ENCODE measurements at places on chromosomes 16 and 17.

DNA sequence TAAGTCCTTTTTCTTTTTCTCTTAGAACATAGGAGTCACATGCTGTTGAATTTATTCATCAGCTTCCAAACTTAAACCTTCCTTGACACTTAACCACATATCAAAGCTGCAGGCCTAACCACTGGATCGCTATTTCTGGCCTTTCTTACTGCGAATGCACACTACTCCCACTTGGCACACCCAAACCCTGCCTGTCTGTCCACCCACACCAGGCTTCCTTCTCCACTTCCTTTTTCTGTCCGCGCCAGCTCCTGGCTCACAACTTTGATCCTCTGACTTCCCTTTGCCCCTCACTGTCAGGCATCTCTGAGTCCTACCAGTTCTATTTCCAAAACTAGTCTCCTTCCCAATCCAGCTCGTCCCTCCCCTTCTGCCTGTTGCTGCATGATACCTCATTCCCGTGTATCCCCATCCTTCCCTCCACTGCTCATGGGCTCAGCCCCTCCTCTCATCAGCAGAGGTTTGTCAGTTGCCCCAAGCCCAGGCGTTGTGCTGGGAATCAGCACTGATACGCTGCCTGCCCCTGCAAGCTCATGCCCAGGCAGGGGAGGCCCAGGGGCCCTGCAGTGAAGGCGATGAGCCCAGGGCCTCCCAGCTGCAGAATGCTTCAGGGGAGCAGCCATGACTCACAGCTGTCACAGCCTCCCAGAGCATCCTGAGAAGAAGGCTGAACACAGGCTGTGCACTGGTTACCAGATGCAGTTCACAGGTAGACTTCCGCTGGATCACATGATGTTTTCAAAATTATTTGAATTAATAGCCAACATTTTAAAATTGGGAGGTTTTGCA, 179.8 kb downstream of the KATNIP start:
- no peak for DNase-seq

DNA sequence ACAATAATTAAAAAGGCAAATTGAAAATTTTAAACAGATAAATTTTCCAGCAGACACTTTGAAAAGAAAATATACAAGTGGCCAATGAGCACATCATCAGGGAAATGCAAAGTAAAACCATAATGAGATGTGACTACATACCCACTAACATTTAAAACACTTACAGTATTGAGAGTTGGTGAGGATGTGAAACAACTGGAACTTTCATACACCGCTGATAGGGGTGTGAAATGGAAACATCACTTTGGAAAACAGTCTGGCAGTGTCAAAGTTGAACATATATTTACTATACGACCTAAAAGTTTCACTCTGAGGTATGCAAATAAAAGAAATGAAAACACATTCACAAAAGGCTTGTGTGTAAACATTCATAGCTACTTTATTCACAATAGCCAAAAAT, 94.0 kb upstream of the GNAO1 start:
- no peak for DNase-seq

DNA sequence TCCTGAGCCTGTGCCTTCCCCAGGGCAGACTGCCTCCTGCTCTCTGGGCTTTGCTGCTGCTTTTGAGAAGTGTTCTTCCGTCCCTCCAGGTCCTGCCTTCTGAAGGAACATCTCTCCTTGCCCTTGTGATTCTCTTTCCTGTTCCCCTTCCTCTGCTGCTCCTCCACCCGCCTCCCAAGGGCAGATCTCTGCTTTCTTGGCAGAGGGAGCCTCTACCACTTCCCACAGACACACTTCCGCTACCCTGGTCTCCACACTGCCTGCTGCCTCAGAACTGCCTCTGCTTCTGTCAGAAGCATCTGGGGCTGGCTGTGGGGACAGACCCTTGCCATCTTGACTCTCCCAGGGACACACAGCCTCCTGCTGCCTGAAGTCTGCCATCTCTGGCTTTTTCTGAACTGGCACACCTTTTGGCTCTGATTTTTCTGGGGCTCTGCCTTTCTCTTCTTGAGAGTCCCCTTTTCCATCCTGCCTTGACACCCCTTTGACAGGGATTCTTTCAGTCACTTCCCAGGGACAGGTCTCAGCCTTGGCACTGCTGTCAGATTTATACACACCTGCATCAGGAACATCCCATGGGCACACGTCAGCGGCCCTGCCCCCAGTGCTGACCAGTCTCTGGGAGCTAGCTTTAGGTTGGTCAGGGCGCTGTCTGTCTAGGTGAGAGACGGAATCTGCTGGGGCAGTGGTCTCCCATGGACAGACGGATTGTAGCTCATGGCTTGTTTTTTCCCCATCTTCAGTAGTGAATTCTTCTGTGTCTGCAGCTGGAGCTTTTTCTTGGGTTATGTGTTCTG, 16.6 kb downstream of the GPR179 start:
- no peak for DNase-seq

GRCh38 chr17:163514-164098, 17.8 kb downstream of the DOC2B start:
- DNase-seq, result no peak

- no peak for DNase-seq
Observed at GRCh38 chr17:76178124-76178523, 37.1 kb upstream of the FOXJ1 start.

DNA sequence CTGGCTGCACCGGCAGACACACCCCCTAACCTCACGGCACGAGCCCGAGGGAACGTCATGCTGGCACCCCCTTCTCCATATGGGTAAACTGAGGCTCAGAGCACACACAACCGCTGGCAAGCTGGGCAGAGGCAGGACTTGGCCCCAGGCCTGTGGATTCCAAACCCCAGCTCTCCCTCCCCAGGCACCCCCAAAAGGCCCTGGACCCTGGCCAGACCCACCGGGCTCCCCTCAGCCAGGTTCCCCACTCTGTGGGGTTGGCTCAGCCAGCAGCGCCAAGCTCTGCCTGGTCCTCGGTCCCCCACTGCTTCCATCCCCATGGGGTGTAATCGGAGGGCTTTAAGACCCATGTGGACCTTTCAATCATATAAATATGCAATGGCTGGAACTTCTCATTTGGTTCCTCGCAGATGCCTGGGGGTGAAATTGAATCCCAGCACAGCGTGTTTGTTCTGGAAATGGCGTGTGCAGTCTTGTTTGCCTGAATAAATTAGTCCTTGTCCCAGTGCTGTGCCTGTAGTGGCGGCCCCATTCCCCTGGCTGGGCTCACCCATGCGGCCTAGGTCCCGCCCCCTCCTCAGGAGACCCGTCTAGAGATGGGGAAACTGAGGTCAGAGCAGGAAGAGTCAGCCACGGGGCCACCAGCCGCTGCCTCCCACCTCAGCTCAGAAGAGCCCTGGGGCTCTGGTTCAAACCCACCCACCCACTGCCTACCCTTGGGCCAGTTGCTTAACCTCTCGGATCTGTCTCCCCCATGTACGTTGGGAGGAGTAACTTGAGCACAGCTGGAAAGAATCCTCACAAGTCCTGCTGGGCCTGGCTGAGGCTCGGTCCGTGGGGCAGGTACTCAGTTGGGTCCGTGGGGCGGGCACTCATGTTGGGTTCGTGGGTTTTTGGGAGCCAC, 57.3 kb downstream of the ZFPM1 start:
- DNase-seq, result no peak

DNA sequence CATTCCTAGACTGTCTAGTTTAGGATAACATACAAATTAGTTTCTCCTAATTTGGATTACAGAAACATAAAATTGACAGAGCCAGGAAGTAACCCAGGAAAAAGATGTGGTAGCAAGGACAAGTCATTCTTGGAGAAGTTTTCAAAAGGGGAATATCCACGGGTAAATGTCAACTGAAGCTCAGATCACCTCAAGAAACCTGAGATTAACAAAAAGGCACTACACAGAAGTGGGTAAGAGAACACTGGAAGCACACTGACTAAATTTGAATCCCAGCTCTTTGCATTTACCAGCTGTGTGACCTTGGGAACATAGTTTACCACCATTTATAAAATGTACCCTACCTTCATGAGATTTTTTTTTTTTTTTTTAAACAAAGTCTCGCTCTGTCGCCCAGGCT, 39.4 kb downstream of the TRAF4 start:
- DNase-seq, result no peak

DNA sequence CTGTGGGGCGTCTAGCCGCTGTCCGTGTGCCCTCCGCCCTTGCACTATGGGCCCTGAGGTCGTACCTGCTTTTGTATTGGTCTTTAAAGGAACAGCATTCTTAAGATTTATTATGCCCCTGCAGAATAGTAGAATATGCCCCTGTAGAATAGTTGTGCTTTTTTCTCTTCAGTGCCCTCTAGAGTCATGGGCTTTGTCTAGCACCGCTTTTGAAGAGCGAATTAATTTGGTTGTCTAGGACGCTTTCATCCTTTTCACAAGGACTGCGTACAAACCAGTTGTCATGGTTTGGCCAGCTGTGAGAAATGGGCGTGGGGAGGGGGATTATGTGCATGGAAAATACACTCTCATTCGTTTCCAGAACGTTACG, 621 bp downstream of the CEP95 start:
- peak; percentile 6 for DNase-seq

DNA sequence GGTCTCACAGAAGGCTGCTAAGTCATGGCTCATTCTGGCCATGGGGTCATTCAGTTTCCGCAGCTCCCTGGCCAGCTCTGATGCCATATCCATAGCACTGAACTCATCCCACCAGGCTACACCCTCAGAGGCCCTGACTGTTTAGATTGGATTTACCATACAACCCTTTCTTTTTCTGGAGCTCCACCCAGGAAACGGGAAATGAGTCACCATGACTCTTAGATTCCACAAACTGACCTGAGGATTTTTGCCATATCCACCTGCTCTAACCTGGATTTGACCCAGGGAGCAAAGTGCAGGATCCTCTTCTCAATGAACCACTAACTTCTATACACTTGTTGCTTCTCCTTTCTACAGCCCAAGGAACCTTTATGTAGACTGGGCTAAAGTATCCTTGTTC, 20.3 kb upstream of the CALB2 start:
- no peak for DNase-seq

- DNase-seq, result no peak
Observed at GRCh38 chr16:19698480-19699465, 19.3 kb downstream of the KNOP1 start.

DNA sequence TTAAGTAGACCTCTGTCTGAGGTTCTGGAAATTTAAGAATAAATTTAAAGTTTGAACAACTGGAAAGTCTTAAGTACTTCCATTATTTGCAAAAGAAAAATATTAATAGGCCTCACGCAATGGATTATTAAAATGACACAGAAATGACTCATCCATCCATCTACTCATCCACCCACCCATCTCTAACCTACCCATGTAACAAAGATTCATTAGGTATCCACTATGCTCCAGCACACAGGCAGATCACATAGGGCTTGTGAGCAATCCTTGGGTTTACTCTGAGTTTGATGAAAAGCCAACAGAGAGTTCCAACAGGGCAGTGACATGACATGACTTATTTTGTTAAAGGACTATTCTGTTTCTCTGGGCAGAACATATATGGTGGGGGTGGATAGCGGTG, 93.3 kb downstream of the HELZ start:
- DNase-seq, result no peak

DNA sequence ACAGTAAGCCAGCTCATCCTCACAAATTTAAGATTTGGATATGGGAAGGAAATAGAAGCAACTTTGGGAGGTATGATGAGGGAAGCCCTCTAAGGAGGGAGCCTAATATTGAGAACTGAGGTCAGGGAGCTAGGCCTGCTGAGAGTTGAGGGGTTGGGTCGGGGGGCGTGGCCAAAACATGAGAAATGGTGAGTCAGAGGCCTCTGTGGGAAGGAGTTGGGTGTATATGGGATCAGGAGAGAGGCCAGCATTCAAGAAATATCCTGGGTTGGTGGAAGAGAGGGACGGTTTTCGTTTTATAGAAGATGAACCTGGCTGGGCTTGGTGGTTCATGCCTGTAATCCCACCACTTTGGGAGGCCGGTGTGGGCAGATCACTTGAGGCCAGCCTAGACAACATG, 48.4 kb downstream of the CLEC16A start:
- DNase-seq, result no peak

DNA sequence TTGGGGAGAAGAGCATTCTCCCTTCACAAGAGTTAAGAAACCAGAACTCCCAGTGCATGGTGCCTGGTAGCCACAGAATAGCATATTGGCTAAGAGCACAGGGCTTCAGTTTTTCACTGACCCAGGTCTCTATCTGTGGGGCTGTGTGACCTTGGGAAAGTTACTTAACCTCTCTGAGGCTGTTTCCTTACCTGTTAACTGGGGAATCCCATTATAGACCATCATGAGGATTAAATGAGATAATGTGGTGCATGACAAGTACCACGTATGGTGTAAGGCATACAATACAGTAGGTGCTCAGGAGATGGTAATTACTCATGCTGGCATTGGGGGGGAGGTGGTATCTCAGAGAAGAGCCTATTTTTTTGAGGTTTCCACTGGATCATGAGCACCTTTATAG, 33.6 kb downstream of the BEAN1 start:
- no peak for DNase-seq

GRCh38 chr17:19346351-19347255, 15.9 kb downstream of the B9D1 start:
- DNase-seq, result no peak

Measured in stimulated activated CD4-positive, alpha-beta T cell treated with anti-CD3 and anti-CD28 coated beads, TNF-alpha, amount 100 ng/mL, for 24 hours (primary cell).